ENCODE measurements at places on chromosomes 3 and 15.

DNA sequence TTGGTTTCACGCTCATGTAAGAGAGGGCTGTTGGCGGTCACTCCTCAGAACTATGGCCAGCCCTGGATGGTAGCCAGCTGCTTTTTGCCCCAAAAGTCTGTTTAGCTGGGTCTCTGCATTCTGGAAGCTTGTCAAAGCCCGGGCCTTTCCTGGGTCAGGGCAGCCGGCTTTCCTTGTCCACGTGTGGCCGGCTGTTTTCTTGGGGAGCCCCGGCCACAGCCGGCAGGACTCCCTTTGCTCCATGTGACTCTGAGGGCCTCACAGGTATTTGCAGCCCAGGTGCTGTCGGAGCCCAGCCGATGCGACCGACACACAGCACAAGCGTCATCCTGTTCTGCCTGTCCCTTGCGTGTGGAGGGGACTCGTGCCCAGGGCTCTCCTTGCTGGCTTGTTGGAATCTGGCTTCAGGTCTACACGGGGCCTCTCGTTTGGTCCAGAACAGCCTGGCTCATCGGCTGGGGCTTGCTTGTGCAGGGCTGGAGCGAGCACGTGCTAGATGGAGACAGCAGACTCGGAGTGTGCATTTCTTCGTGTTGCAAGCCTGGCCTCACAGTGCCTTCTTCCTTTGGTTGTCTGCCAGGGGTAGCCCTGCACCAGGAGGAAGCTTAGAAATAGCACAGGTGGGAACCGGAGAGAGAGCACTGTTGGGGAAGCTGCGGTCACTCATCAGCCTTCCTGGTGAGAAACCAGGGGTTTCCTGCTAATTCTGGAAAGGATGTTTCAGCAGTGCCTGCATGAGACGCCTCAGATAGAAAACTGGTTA, 51.5 kb downstream of the PGPEP1L start:
- DNase-seq: no peak

GRCh38 chr15:58492661-58493397, 61.0 kb downstream of the LIPC start:
- DNase-seq: no peak

DNA sequence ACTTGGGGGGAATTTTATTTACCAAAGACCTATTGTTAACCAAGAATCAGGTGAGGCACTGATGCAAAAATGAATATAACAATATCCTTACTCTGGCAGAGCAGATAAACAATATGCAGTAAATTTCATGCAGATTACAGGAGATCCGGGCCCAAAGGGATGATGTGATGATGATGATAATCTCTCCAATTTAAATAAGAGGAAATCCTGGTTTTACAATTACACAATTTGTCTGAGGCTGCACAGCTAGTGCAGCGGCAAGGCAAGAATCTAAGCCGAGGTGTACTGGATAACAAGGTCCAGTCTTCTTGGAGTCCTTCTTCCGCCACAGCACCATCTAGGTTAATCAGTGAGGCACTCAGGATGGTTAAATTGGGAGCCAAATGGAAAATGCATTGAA, 2.4 kb upstream of the MESD start:
- no peak for DNase-seq

GRCh38 chr15:91073077-91073476, 27.0 kb upstream of the SV2B start:
- no peak for DNase-seq

- no peak for DNase-seq
Observed at GRCh38 chr15:69610858-69611257, 158.2 kb downstream of the RPLP1 start.

- DNase-seq: no peak
Observed at GRCh38 chr15:76064375-76064774, 4.6 kb downstream of the TMEM266 start.

- no peak for DNase-seq
Observed at GRCh38 chr15:42064271-42064670, 30.1 kb downstream of the PLA2G4D start.

DNA sequence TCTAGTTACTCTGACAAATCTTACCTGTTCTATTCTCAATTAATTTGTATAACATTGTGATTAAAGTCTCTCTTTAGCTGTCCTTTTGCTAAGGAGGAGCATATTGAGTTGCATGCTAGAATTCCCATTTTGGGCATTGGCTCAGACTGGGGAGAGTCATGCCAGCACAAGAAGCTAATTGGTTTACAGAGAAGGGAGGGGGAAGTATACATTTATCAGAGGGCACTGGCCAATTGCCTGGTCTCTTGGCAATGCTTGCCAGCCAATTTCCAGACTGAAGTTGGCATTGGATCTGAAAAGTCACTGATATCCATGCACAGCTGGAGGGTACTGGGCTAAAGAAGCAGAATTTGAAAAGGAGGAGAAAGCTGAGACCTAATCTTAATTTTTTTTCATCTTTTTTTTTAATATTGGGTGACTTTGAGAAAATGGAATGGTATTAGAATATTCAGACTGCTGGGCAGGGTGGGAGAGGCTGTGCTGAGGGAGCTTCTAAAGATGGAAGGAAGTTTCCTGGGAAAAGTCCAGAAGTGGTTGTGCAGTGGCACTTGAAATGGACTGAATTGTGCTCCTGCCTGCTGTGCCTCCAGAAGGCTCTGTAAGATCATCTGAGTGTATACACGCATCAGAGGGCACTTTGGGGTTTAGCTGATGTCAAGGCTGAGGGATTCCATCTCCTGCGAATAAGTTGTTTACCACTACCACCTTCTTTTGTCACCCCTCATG, 365.2 kb upstream of the DPH6 start:
- DNase-seq: no peak

DNA sequence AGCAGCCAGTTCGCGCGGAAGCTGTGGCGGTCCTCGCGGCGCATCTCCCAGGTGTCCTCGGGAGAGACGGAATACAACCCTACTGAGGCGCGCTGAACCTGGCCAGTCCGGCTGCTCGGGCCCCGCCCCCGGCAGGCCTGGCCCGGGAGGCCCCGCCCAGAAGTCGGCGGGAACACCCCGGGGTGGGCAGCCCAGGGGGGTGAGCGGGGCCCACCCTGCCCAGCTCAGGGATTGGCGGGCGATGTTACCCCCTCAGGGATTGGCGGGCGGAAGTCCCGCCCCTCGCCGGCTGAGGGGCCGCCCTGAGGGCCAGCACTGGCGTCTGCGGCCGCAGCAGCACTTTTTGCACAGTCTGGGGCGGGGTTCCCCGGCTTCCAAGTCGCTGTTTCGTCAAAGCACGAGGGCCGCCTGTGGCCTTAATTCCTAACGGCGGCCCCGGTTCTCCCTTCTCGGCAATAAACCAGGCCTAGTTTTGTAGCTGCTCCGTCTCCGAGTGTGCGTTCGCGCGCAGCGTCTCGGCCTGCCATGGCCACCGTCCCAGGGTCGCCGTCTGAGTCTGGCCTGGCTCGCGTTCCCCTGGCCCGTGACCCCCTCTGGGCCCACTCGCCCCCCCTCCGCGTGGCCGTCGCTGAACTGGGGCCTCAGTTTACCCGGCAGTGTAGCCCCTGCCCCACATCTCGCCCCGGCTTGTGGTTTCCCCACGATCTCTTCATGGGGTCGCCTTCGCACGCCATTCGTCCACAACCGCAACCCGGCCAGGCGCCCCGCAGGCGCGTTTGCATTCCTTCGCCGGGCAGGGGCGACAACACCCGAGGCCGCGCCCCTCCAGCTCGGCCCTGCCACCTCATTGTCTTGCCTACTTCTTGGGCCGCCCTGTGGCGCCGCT, 30.0 kb downstream of the NBEAL2 start:
- DNase-seq: peak; percentile 74

DNA sequence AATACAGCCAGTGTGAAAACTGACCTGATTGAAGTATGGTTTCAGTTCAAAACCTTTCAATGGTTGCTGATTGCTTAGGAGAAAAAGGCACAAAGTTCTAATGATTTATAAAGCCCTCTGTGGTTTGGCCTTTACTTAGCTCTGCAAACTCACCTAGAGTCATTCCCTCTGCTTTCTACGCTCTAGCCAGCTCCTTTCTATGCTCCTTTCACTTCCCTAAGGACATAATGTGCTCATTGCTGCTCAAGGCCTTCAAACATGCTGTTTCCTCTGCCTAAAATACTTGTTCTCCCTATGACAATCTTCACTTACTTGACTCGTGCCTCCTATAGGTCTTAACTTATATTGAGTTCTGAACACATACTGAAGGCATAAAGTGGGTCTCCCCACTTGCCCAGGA, 19.0 kb downstream of the RPL39L start:
- no peak for DNase-seq
